Keratinocyte (primary cell): ENCODE measurements at places on chromosomes 7 and 10. TPM values are rescaled to one million over a fixed set of nuclear protein-coding genes. Genes with fewer than 3 reads are reported as not detected.

Gene FEZF1
- not detected in 3 replicates for polyA plus RNA-seq

Gene OR9A2
- polyA plus RNA-seq: not detected in 3 replicates

- DNase-seq: no peak
Observed at GRCh38 chr10:130723704-130724103, 587.5 kb downstream of the GLRX3 start.

DNA sequence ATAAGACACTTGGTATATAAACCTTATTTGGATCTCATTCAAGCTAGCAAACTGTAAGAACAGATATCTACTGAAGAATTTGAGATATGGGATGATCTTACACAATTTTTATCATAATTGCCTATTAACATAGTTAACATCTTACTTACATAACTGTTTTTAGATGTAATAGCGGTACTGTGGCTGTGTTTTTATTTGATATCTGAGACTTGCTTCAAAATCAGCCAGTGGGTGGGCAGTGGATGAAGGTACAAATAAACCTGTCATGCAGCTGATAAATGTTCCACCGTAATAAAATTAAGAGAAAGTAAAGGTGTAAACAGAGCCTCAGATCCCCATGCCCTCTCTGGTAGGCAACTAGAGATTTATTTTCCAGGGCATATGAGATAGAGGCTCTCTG lies 28.4 kb upstream of the PTPRN2 start:
- DNase-seq: no peak

GRCh38 chr10:84333864-84334451 lies 5.6 kb downstream of the CCSER2 start:
- no peak for DNase-seq

- DNase-seq: no peak
Observed at GRCh38 chr10:89706011-89706410, 4.6 kb downstream of the KIF20B start.
